ENCODE measurements at places on chromosomes 1 and 21.

DNA sequence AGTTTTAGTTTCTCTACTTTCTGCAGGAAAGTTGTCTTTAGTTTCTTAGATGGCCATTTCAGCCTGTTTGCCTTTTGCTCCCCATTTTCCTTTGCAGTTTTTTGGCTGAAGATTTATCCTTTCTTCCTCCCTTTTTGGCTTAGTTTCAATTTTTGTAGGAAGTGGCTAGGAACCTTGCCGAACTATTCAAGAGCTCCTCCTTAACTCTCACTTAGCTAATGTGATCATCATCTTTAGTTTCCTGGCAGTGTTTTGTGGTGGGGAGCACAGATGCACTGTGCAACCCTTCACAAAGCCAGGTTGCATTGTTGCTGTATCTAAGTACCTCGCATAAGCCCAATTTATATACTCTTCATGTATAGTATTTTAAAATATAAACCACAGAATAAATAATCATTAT, 28.8 kb upstream of the CCDC181 start:
- DNase-seq: no peak

GRCh38 chr1:38549191-38549590, 310.4 kb downstream of the RRAGC start:
- no peak for DNase-seq

DNA sequence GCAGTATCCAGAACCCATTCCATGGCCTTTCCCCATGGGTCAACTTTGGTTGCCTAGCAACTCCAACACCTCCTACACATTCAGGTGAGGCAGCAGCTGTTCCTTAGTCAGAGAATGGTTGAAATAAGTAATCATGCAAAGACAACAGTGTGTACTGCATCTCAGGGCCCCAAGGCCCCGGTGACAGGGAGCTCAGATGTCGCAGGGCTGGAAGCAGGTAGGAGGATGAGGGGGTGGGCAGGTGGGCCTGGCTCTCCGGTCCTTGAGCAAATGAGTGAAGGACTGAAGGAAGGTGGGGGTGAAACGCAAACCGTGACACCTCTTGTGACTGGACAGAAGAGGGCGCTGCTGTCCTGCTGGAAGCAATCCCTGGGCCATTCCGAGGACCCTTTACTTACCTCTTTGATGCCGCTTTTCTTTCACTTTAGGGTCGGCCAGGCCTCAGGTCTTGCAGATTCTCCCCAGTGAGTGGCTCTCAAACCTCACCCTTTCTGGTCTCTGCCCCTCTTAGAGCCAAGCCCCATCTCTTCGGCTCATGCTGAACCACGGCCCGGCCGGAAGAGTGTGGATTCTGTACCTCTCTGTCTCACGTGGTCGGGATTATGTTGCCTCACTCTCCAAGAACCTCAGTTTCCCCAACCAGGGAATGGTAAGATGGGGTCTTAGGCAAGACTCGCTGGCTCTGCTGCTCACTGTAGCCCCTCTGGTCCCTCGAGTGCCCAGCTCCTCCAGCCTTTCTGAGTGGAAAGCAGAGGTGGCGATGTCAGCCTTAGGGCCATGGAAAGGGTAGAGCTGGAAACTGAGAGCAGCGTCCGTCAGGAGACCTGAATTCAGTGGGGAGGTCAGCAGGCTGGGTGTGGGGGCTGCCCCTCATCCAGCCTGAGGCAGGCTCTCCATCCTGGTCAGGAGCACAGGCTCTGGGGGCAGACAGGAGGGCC, 5.6 kb upstream of the KCNA10 start:
- peak; percentile 84 for DNase-seq

GRCh38 chr1:206442101-206442500, 28.2 kb upstream of the IKBKE start:
- no peak for DNase-seq

DNA sequence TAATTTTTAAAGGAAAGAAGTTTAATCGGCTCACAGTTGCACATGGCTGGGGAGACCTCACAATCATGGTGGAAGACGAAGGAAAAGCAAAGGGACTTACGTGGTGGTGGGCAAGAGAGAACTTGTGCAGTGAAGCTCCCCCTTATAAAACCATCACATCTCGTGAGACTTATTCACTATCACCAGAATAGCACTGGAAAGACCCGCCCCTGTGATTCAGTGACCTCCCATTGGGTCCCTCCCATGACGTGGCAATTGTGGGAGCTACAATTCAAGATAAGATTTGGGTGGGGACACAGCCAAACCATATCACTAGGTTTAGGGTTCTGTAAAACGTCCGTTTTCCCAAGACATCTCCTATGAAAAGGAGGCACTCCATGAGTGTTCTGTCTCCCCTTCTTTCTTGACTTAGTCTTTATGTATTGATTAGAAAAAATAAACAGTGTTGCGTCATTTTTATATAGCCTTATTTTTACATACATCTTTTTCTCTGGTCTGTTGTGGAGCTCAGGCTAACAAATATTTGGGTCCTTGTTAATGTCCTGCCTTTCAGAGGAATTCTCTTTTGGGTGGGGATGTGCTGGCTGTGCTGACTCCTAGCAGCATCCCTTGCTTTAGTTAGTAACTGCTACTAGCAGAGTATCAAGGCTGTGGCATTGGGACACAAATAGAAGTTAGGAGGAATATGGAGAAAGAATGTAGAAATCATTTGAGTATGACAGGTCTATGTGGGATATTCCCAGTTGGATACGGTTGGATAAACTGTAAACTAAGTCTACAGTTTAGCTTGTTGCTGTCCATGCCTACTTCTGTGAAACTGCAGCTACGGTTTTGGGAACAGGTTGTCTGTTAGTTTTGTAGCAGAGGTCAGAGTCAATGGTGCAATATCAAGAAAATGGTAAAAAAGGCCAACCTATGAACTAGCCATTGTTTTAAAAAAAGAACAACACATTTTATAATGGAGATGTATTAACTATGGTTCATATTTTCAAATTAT, 23.5 kb downstream of the BACH1 start:
- no peak for DNase-seq

DNA sequence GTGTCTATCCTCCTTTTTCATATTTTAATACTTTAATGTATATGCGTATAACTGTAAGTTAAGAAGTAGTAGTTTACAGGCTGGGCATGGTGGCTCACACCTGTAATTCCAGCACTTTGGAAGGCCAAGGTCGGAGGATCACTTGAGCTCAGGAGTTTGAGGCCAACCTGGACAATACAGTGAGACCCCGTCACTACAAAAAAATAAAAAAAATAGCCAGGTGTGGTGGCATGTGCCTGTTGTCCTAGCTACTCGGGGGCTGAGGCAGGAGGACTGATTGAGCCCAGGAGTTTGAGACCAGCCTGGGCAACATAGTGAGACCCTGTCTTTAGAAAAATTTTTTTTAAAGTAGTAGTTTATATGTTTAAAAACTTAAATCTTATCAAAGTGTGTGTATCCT, 22.3 kb downstream of the ATPAF1 start:
- no peak for DNase-seq

DNA sequence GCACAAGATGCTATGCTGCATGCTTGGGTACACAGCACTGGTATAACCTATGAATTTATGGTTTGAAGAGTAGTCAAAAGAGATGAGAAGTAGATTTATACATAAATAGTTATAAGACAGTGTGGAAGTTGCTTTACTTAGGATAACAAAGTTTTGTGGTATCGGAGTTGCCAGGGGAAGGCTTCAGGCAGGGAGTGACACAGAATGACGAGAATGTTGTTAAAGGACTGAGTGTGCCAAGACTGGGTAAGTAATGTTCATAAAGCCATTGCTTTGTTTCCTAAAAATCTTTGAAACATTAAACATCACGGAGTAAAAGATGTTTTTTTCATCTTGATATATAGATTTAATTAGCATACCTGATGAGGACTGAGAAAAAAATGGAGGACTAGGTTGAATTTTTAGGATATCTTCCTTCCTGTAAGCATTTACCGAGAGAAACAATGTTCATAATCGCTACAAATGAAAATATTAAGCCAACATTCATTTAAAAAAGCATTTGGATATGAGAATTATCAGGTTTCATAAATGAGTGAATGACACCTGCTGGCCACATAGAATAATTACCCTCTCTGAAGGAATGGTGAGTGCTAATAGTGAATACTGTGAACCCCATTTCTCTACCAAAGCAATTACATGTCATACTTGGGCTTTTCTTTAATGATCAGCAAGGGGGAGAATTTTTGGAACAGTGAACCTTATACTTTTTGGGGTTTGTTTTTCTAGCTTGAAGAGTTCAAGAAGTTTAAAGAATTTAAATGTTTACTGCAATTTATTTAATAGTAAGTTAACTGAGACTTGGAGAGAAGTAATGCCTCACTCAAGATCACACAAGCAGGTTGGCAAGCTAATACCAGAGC, 28.4 kb downstream of the EXTL2 start:
- DNase-seq: no peak

- DNase-seq: peak; percentile 41
These were observed 2.7 kb downstream of the MOB3C start for GRCh38 chr1:46613661-46614603.

GRCh38 chr1:230352537-230352936, 73.6 kb downstream of the PGBD5 start:
- peak; percentile 63 for DNase-seq

DNA sequence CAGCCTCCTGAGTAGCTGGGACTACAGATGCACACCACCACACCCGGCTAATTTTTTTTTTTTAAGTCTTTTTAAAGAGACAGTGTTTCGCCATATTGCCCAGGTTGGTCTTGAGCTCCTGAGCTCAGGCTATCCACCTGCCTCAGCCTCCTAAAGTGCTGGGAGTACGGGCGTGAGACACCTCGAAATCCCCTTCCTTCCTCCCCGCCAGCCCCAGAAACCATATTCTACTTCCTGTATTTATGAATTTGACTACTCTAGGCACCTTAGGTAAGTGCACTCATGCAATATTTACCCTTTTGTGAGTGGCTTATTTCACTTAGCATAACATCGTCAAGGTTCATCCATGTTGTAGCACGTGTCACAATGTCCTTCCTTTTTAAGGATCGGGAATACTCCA, 6.9 kb upstream of the LRP8 start:
- no peak for DNase-seq

Data from retina (tissue), 1 donor.